ENCODE measurements at places on chromosomes 6 and 20. TPM values are rescaled to one million over a fixed set of nuclear protein-coding genes. Genes with fewer than 3 reads are reported as not detected.

GRIK2 gene
- 2.8 TPM for total RNA-seq

C6orf47 gene
- total RNA-seq: 13.1 TPM

TULP4 gene
- total RNA-seq: 117 TPM

BCAS1 gene
- total RNA-seq: 0.05 TPM

PPP1R14C gene
- total RNA-seq: 2.5 TPM

SHLD1 gene
- total RNA-seq: 7.1 TPM

BFSP1 gene
- 3.5 TPM for total RNA-seq

ZSCAN23 gene
- total RNA-seq: 6.8 TPM

BMP6 gene
- 0.97 TPM for total RNA-seq

TREML2 gene
- 0.10 TPM for total RNA-seq

GPX5 gene
- not detected for total RNA-seq

KIAA1755 gene
- total RNA-seq: not detected

NKAPL gene
- 0.44 TPM for total RNA-seq

RHAG gene
- total RNA-seq: 0.46 TPM

PTPRT gene
- 0.10 TPM for total RNA-seq

WFDC12 gene
- total RNA-seq: not detected

GNMT gene
- 0.59 TPM for total RNA-seq

NCOA3 gene
- total RNA-seq: 54.8 TPM

OXT gene
- total RNA-seq: not detected
